ENCODE measurements at places on chromosomes 7 and 10.

GRCh38 chr7:46386428-46387399 lies 465.6 kb upstream of the IGFBP3 start:
- DNase-seq: no peak

DNA sequence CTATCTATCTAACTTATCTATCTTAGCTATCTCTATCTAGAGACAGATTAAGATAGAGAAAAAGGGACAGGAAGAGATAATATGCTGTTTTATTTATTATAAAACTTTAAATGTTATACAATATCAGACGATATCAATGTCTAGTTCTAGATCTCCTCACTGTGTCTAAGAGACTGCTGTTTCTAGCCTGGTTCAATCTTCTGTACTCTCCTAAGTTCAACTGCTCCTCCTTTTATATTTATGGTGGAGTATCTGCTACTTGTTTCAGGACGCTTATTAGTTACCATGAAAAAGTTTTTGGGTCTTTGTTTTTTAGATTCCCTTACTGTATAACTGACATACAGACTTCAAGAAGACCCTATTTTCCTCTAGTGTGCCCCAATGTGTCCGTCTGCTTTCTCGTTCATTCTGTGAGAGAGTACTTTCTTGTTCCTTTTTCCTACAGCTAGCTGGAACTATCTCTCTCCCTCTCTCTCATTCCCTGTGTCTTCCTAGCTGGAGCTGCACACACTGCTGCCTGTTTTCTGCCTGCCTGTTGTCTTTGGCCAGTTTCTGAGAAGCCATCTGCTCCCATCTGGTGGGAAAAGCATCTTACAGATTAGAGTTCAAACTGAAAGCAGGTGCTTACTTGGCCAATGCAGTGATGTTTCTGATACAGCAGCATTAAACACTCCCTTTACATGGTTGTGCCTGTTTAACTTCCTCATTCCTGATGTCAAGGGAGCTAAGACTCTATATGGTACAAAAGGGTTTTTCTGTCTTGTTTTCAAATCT lies 49.4 kb upstream of the ARL4A start:
- DNase-seq: no peak

DNA sequence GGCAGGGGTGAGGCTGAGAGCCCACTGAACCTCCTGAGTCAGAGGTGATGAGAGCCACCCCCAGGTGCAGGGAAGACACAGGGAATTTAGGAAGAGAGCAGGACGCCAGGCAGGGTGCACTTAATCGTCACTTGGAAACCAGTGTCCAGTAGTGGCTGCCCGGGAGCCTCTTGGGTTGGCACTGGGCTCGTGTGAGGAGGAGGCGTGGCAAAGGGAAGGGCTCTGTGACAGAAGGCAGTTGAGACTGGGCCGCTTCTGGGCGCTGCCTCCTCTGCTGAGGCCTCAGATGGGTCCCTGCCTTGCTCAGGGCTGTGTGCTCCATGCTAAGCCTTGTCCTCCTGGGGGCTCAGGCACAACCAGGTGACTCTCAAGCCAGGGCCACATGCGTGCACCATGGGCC lies 13.3 kb downstream of the RET start:
- DNase-seq: peak; percentile 34

DNA sequence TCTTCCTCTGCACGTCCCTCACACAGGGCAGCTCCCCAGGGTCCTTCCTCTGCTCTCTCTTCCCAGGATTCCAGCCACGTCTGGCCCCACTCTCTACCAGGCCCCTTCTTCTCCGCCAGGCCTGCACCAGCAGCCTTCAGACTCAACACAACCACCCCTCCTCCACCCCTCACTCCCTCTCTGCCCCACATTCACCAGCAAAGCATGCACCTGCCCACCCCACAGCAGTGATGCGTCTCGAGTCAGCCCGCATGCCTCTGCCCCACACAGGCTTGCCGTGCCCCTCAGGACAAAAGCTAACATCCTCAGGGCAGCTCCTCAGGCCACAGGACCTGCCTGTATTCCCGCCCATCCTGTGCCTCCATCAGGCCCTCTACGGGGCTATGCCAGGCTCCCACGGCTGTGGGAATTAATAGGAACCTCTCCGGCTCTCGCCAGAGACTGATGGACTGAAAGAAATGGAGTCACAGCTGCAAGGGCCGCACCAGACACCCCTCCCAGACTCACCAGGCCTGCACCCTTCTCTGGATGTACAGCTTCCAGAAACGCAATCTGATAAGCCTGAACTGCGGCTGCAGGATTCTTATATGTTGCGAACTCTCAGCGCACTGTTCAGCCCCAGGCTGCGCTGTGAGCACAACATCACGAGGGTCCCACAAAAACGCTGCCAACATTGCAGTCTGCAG lies 100.1 kb downstream of the CYTH3 start:
- no peak for DNase-seq

DNA sequence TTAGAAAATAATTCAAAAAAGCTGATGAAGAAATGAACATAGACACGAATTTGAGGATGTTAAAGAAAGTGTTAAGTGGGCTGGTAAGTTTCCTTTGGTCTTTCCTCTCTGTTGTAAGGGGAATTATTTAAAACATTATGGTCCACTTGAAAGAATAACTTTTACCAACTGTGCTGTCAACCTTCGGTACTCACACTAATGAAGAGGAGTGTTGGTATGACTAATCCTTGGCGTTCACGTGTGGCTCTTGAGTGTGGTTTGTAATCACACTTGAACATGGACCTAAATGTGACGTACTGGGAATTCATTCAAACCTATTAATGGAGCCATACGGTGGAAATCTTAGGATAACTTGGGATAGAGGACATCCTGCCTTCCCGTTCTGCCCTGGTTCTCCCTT lies 41.3 kb downstream of the TBXAS1 start:
- DNase-seq: no peak

DNA sequence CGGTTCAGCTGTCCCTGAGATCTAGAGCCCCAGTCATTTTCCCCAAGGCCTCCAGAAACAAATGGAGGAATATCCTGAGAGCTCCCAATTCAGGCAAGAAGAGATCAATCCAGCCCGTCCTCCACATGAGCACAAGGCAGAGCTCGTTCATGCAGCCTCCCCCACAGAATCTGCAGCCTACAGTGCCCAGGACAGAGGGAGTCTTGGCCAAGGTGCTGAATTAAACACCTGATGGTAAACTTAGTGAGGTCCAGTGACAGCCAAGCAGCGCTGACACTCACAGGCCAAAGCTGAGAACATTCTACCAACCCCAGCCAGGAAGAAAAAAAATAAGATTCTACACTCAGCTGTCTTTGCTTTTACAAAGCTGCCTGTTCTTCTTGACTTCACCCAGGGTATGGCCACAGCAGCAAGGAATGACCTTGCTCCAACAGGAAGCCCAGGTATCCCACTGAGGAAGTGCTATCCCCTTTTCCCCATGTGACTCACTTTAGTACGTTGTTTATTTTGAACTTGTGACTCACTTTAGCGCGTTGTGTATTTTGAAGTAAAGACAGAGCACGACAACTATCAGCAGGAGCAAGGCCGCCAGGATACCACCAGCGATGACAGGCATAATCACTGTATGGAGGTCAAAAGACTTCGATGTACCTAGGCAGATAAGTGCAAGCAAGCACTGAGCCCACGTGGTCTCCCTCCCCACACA lies 4.4 kb upstream of the CUZD1 start:
- DNase-seq: no peak

- DNase-seq: no peak
Observed at GRCh38 chr7:74655324-74655723, 2.2 kb upstream of the GTF2I start.

- DNase-seq: no peak
Observed at GRCh38 chr7:130490888-130491804, 739 bp upstream of the MEST start.

DNA sequence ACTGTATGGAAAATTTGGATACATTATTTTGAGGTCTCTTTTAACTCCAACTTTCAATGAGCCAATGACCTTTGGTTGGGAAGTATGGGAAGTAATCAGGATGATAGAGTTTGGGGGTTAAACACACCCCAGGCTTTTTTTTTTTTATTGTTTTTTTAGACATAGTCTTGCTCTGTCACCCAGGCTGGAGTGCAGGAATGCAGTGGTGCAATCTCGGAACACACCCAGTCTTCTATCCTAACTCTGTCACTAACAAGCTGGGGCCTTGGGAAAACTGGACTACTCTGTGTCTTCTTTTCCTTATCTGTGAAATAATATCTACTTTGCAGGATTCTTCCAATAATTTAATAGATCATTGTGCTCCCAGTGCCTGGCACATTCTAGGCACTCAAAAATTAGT lies 37.6 kb upstream of the AGBL3 start:
- DNase-seq: no peak

DNA sequence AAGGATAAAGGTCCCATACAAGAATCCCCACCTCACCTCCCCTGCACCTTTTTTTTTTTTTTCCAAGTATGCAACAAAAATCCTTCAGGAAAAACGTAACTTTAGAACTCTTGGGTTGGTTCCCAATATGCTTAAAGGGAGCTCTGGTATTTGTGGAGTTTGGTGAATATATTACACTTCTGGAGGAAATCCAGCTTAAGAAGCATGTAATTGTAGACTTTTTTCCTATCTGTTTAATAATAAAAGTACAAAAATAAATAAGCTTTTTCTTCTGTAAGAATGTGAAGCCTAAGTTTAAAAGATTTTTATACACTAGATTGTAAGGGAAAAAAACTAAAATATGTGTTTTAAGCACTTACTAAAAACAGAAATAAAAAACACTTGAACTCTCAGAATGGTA lies 102.3 kb downstream of the SORBS1 start:
- no peak for DNase-seq

DNA sequence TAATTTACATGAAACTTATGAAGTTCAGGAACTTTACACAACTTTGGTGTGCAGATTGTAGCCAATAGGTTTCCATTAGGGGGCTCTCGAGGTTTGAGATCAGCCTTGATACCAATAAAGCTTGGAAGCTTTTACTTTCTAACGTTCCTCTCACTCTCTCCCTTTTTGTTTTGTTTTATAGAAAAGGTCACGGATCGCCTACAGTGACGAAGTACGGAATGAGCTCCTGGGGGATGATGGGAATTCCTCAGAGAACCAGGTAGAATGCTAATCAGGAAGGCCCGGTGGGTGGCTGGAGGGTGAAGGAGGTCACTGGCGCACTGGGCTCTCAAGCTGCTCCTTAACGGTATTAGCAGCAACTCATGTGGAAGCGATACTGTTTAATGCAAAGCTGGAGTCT lies 79.9 kb downstream of the VTI1A start:
- no peak for DNase-seq

DNA sequence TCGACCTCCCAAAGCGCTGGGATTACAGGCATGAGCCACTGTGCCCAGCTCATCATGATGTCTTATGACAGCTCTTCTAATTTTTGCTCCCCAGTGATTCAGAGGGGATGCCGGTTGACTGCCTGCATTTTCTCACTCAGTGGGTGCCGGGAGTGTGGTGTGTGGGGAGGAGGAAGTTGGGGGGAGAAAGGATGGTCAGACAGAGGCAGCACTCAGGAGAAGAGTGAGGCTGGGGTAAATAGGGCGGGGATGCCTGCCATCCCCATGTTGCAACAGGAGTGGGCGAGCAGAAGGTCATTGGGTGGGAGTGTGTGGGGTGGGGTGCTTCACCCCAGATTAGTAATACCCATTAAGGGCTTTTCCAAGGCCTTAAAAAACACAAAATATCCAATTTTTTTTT lies 3.5 kb upstream of the CCL24 start:
- DNase-seq: no peak

- peak; percentile 36 for DNase-seq
Observed at GRCh38 chr7:95933618-95934017, 161.3 kb downstream of the DYNC1I1 start.

GRCh38 chr10:132166216-132166950 lies 20.4 kb upstream of the DPYSL4 start:
- no peak for DNase-seq

DNA sequence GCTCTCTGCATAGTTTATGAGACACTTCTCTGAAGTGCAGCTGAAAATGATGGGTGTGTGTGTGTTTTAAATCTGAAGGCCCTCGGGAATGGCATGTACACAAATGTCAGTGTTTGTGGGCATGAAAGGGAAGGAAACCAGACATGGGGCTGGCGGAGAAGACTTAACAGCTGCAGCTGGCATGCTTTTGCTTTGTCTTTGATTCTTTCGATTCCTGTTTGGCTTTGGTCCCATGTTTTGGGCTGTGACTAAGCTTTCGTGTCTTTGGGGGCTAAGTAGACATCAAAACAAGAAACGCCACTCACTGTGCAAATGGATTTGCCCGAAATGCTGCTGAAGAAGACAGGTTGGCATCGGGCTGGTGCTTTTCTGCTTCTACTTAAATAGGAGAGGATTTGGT lies 179.3 kb downstream of the PFKFB3 start:
- no peak for DNase-seq

GRCh38 chr7:84274029-84274638 lies 79.5 kb upstream of the SEMA3A start:
- DNase-seq: no peak

DNA sequence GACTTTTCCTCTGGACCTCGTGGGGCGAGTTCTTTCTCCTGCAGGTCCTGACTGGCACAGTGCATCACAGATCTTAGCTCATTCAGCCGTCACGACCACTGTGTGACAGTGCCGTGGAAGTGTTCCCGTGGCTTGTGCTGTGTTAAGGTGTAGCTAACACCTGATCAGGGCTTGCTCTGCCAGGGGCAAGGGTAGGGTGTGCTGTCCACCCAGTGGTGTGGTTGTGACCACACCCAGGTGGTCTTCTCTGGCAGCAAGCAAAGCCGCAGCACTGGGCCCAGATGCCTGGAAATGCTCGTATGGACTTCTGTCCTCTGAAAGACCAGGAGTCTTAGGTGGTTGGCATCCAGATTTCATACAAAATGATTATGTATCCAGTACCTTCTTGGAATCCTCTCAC lies 86.2 kb downstream of the GLRX3 start:
- no peak for DNase-seq

GRCh38 chr10:54854389-54854788 lies 53.4 kb upstream of the PCDH15 start:
- DNase-seq: no peak

DNA sequence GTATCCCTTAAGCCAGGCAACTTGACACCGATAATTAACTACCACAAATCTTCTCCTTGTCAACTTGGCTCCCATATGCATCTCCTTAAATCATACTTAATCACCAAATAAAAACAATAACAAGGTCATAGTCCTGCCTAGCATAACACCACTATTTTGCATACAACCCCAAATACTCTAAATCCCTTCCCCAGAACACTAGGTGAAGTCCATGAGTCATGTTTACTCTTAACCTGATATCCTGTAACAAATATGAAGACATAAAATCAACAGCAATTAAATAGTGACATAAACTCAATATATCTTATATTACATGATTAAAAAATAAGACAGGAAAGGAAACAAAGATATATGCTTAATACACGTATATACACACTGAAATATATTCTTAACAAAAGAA lies 362.0 kb downstream of the ETV1 start:
- no peak for DNase-seq

DNA sequence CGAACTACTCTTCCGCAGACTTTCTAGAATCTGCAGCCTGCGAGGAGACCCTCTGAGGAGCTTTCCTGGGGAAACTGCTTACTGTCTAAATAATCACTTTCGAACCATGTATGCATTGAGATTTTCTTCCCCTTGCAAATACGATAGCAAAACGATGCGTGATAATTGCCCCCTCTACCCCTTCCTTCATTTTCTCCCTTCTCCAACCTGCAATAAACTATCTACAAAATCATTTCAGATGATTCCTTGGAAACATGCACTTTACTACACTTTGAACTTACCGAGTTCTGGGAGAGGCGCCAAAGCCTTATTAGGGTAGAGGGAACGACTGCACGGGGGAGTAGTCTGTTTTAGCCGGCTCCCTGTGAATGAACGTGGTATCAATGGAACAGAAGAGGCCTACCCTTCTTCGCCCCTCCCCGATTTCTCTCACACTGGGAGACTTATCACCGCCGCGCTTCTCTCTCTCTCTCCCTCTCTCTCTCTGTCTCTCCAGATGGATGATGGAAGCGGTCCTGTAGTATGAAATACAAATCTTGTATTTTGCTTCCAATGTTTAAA lies at the start of gene FGFBP3:
Gene FGFBP3, minus strand, starts transcription at position 370 of the 561 bp plus-strand sequence. CDS start 517 bp downstream, outside the sequence.
- peak; percentile 70 for DNase-seq

All from NCI-H510A (cell line).